H4 (cell line): ENCODE measurements at places on chromosomes 5 and 9.
A peak's percentile ranks its signal among the peaks of the same experiment; 100 is the strongest.

DNA sequence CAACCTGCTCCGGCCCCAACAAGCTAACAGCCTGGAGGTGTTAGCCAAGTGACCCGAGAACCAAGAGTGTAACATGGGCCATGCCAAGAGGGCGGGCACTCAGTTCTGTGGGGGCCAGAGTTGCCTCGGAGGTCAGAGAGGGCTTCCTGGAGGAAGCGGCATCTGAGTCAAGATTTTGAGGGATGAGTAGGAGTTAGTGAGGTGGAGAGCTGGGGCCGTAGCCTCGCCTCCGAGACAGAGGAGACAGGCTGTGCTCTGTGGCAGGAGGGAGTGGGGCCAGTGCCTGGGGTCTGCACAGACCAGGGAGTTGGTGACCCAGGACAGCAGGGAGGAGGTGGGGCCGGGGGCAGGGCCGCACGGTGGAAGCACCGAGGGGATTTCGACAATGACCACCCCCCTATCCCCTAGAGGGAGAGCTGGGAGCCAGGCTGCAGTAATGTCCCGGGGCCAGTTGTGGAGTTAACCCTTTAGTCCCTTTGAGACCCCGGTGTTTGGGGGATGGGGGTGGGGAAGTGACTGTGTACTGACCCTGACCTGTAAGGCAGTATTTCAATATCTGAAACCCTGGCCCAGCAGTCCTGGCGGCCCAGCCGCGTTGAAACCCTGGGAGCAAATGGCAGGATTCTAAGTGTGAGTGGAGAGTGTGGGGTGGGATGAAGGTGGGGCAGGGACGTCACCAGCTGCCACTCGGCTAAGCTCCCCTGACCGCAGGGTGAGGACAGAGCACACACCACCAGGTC is 148.7 kb upstream of the COL5A1 start:
- no peak for DNase-seq

- DNase-seq = no peak
Observed at GRCh38 chr5:93209476-93209875, 371.5 kb downstream of the NR2F1-AS1 start.

GRCh38 chr9:757246-757881 is 84.1 kb upstream of the DMRT1 start:
- DNase-seq = peak; percentile 40

DNA sequence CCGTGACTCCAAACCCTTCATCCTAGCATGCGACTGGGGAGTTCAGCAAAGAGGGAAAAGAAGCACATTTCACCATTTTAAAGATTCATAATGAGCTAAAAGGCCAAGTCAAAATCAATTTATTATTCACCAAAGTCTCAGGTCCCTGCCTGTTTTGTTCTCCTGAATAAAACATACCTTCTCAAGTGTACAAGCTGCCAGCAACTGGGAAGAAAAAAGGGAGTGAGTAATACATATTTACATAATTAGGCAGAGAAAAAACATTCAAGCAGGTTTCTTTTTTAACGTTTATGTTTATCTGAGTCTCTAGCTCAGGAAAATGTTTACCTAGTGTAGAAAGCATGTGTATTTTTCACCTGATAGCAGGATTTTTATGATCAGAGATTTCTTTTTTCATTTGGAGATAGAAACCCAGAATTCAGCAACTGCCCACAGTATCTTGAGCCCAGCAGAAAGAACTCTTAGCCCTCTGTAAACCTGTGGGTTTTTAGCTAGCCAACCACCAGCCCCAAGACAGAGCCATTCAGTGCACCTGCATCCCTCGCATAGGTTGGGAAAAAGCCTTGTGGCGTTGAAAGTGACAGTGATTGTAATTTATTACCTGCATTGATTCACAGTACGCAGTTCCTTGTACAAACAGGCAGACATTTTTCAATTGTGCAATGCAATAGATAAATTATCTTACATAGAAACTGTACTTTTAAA is 117.9 kb upstream of the GRIA1 start:
- DNase-seq = no peak

GRCh38 chr9:128927731-128928411 is 7.1 kb downstream of the PHYHD1 start:
- DNase-seq = peak; percentile 43

DNA sequence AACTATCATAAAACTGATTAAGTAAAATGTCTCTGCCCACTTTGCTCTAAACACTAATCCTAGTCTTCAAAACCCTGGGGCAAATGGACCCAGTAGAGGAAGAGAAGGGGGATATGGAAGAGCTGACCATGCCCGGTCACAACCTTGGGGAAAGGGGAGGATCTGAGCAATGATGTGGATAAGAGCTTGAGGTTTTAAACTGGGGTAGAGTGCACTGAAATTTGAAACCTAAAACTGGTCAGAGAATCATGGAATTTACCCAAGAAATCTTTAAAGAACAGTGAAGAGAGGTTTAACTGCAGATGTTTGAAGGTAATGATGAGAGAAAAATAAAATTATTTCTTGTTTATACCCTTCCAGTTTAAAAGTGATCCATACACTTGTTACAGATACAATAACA is 110.8 kb downstream of the MRPS30 start:
- DNase-seq = no peak

GRCh38 chr5:88666761-88667495 is 216.1 kb downstream of the MEF2C start:
- DNase-seq = peak; percentile 35

- DNase-seq = no peak
Observed at GRCh38 chr5:89395111-89395510, 512.1 kb upstream of the MEF2C start.

DNA sequence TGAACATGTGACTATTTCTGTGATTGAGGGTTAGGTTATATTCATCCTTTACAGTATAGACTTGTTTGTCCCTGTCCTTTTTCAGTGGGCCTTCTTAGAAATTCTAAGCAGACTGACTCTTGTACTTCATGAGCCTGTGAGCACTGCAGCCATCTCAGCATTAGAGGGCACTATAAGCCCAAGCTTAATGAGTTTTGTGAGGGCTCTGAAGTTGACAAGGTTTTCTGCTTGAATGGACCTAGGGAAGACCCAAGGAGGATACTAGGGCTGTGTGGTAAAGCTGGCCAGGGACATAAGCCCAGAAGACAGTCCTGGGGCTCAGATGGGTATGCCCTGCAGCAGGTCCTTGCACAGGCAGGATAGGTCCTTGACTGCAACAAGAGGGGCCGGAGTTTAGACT is 126.5 kb downstream of the MRPS30 start:
- peak; percentile 13 for DNase-seq

GRCh38 chr5:113546703-113547183 is 33.2 kb downstream of the YTHDC2 start:
- DNase-seq = peak; percentile 48

DNA sequence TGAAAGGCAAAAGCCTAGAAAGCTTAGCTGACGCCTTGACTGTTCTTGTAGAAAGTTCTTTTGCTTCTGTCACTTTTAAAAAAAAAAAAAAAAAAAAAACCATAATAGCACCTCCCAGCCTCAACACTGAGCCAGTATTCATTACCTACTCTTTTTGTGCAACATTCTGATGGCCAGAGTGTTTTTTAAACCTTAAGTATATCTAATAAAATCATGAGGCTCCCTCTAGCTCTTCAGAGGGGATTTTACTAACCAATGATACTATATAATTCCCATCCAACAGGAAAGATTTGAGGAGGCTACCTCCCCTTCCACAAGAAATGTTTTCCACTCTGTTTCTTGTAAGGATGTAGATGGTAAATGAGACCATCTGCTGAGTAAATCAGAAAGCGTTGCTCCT is 3.9 kb downstream of the BNC2 start:
- no peak for DNase-seq

- peak; percentile 53 for DNase-seq
Observed at GRCh38 chr9:111597852-111598732, 1.4 kb downstream of the PTGR1 start.

GRCh38 chr9:18976709-18977531 is 56.1 kb downstream of the SAXO1 start:
- peak; percentile 98 for DNase-seq

DNA sequence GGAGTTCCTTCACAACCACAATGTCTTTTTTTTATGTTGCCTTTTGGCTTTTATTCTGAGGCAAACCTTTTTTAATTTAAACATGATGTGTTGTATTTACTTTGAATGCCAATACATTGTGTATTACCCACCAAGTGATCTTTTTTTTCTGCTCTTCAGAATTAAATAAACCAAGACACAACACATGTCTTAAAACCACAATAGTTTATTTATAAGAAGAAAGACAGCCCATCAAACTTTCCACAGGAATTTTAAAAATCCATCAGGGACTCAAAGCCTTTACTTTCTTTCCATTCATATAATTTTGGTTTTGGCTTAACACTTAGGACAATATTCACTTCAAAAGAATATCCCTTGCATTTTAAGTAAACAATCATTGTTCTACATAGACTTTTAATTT is 321.8 kb upstream of the MEF2C start:
- no peak for DNase-seq

- no peak for DNase-seq
Observed at GRCh38 chr5:165143741-165144140, 1638.3 kb downstream of the MAT2B start.
